LHCN-M2 (cell line): ENCODE measurements at places on chromosomes 11 and 22.

DNA sequence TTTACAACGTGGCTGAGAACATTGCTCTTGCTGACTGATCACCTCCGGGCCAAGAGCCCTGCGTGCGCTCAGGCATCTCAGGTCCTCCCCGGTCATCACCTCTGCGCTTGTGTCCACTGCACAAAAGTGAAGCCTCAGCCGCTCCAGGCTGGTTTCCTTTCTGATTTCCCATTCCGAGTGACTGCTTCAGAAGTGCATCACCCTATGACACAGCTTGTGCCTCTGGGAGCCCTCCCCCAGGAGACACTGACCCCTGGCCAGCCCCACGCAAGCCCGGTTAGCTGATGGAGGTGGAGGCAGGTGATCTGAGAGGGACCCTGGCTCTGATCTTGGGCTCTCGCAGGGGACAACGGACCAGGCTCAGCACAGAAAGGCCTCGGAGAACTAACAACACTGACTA lies 38.3 kb upstream of the GNB1L start:
- DNase-seq: no peak

- peak; percentile 8 for DNase-seq
Observed at GRCh38 chr11:68282141-68282860, 10.5 kb upstream of the C11orf24 start.

DNA sequence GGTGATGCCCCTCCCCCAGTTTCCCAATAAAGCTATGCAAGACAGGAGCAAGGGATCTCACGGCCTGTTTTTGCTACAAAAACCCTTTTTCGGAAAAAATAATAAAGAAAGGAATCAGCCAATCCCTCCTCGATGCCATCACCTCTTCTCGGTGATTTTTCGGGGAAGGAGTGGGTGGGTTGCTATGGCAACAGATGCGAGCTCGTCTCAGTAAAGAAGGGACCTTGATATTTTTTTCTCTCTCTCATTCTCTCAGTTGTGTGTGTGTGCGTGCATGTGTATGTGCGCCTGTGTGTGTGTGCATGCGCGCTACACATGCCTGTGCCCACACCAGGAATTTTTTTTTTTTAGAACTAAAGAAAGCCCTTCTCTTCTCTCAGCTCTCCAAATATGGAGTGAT lies 3.8 kb upstream of the NPAS4 start:
- DNase-seq: no peak

DNA sequence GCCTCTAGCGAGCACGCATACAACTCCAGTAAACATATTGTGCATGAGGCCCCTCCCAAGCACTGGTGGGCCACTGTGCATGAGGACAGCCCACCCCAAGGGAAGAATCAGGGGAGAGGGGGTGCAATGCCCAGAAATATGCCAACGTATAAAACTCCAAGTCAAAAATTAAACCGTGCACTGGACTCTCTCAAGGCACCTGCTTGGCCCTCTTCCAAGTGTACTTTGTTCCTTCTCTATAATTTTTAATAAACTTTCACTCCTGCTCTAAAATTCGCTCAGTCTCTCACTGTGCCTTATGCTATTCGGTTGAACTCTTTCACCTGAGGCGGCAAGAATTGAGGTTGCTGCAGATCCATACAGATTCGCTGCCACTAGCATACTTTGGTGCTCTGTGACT lies 465.3 kb upstream of the TENM4 start:
- no peak for DNase-seq

- DNase-seq: peak; percentile 66
Observed at GRCh38 chr11:124195189-124195734, 12.1 kb downstream of the OR10D3 start.
